Stimulated activated CD4-positive, alpha-beta T cell treated with anti-CD3 and anti-CD28 coated beads, Interleukin-2, amount 100 ng/mL, for 24 hours (primary cell): ENCODE measurements at places on chromosomes 11 and 22.

DNA sequence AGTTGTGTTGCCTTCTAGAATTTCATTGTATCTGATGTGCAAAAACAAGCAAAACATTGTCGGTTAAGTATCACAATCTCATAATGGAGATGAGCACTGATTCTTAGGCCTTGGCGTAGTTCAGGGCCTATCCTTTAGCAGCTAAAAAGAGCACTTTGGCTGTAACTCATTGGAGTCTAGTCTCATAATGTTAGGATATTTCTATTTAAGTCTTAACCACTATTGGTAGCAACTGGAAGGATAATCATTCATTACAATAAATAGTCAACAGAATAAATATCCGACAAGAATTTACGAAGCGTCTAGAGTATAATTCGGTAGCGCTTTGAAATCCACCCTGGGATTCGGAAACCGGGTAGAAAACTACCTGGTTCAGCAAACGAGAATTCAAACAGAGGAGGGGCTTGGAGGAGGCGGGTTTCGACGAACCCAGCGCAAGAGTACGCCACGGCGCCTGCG lies 461 bp upstream of the EED start:
- peak; percentile 89 for DNase-seq

GRCh38 chr22:30481711-30482110 lies 9.9 kb upstream of the SEC14L3 start:
- no peak for DNase-seq

GRCh38 chr11:107683807-107684206 lies 28.0 kb downstream of the SLN start:
- no peak for DNase-seq

DNA sequence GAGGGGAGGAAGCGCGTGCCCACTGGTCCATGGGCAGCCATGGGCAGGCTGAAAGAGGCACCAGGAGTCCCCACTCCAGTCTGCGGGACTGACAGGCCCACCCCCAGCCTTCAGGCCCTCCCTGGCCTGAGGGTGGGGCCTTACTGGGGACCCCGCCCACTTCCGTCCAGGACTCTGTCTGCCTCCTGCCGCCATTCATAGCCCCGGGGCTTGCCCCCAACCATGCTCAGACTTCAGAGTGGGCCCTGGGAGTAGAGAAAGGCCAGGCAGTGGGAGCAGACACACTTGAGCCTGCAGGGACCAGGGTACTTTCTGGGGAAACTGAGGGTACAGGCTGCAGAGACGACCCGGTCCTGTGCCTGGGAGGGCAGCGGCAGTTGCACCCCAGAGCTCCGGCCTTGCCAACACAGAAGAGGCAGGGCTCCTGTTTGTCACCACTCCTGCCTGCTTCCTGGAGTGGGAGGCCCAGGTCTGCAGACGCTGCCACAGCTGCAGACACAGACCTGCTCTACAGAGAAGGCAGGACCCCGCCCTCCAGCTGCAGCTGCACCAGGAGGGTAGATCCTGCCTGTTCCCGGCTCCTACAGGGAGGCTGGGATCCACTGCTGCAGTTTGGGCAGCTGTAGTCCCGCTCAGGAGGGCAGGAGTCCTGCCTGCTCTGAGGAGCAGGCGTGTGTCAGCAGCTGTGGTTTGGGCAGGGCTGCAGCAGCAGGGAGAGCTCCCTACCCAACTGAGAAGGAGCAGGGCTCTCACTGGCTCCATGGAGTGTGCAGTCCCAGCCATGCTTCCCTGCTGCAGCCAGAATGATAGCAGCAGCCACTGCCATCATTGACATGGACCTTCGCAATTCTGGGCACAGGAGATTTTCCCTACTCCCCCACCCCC lies 387.9 kb upstream of the ANO3 start:
- DNase-seq, result no peak

GRCh38 chr11:133835593-133836548 lies 9.4 kb downstream of the SPATA19 start:
- no peak for DNase-seq

GRCh38 chr11:3775736-3776406 lies 21.5 kb downstream of the NUP98 start:
- no peak for DNase-seq

DNA sequence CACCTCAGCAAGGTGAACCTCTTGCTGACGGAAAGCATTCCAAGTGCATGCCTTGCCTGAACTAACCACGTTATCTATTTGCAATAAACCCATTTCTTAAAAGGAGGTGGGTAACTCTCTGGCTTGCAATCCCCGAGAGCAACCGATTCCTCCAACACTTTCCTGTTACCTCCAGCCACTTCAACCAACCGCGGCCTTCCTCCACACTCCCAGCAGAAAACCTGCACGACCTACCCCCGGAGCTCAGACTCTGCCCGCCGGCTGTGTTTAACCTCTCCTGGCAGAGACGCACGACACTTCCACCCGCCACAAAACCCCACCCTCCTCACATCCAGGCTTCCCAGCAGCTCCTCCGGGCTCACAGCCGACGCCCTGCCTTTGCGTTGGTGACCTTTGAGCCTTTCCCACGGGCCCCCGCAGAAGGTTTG lies 708 bp downstream of the SCO2 start:
- no peak for DNase-seq

GRCh38 chr11:106410902-106411301 lies 333.4 kb downstream of the AASDHPPT start:
- no peak for DNase-seq

DNA sequence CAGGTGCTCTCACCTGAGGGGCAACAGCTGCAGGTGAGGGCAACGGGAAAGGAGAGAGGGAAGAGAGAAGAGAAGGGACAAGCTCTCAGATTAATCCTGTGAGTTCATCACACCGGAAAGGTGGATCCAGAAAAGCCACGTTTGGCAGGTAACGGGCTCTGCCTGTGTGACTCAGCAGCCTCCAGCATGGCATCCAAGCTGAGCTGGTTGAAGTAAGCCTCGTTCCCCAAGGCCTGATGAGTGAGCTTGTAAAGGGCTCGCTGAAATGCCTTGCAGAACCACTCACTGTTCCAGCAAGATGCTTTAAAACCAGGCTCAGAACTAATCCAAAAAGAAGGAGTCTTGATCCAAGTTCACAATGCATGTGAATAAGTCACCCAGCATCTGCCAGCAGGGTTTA lies 206.9 kb upstream of the TMEM45B start:
- no peak for DNase-seq

- DNase-seq, result no peak
Observed at GRCh38 chr22:35749808-35750207, 32.1 kb downstream of the APOL5 start.

GRCh38 chr22:42459287-42460063 lies 27.3 kb upstream of the NFAM1 start:
- no peak for DNase-seq

DNA sequence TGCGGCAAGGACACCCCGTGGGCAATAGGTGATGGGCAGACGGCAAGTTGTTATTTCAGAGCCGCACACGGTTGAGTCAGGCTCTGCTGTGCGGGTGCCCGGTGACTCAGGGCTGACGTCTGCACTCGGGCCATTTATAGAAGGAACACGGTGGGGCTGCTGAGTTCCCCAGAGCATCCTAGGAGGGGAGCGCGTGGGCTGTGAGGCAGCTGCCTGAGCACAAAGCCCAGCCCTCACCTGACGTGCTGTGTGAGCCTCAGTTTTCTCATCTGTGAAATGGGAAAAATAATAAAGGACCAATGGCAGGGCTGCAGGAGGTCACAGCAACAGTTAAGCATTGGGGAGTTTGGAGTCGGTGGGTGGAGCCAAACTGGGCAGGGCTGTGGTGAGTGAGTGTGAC lies 11.3 kb upstream of the RHOD start:
- no peak for DNase-seq

DNA sequence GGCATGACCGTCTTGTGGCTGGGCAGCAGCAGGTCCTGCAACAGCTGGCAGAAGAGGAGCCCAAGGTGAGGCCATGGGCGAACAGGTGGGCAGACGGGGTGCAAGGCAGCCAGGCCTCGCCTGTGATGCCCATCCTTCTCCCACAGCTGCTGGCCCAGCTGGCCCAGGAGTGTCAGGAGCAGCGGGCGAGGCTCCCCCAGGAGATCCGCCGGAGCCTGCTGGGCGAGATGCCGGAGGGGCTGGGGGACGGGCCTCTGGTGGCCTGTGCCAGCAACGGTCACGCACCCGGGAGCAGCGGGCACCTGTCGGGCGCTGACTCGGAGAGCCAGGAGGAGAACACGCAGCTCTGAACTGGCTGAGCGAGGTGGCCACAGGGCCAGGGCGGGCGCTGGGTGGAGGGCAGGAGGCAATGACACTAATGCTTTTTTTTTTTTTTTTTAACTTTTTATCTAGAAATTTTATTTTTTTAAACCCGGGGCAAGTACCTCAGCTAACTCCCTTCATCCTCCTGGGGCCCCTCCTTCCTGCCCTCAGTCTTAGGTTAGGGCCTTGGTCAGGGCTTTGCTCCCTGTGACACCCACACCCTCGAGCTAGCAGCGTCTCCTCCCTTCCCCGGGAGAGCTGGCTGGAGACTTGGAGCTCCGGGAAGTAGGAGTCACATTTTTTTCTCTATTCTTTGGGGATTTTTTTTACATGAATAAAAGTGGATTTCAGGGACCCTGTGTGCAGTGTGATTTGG lies 16.0 kb downstream of the PLCB3 start:
- no peak for DNase-seq

GRCh38 chr11:4202749-4203148 lies 108.2 kb downstream of the RRM1 start:
- DNase-seq, result no peak

- no peak for DNase-seq
Observed at GRCh38 chr11:134905517-134905916, 493.5 kb upstream of the B3GAT1 start.

DNA sequence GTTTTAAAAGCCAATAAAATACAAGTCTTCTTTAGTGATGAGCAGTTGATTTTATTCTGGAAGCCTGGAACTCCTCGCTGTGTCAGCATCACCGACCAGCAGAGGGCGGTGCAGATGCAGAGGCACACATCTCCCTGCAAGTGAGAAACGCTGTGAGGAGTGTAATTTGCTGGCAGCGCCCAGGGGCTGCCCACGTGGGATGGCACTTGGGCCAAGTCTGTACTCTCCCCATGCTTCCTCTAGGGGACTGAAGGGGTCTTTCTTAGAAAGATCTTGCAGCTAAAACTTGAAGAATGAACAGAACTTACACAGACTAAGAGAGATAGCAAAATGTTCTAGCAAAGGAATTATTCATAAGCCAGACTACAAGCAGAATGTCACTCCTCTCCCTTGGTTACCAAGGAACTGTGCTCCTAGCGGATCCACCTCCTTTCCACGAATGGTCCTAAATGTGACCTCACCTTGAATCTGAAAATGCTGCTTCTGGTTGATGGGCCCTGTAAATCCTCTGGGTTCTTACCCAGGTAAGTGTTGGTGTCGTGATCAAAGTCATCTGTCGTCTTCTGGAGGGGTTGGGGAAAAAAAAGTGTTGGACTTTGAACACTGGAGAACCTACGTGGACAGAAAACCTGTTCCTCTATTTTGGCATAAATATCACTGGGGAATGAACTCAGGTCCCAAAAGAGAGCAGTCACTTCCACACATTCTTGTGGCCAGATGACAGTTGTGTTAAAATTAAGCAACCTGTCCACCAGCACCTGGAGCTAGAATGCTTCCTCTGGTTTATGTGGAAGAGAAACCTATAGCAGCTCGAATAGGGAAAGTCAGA lies 31.8 kb downstream of the CNTF start:
- peak; percentile 86 for DNase-seq

GRCh38 chr11:120147094-120147949 lies 9.4 kb upstream of the TRIM29 start:
- DNase-seq, result no peak

DNA sequence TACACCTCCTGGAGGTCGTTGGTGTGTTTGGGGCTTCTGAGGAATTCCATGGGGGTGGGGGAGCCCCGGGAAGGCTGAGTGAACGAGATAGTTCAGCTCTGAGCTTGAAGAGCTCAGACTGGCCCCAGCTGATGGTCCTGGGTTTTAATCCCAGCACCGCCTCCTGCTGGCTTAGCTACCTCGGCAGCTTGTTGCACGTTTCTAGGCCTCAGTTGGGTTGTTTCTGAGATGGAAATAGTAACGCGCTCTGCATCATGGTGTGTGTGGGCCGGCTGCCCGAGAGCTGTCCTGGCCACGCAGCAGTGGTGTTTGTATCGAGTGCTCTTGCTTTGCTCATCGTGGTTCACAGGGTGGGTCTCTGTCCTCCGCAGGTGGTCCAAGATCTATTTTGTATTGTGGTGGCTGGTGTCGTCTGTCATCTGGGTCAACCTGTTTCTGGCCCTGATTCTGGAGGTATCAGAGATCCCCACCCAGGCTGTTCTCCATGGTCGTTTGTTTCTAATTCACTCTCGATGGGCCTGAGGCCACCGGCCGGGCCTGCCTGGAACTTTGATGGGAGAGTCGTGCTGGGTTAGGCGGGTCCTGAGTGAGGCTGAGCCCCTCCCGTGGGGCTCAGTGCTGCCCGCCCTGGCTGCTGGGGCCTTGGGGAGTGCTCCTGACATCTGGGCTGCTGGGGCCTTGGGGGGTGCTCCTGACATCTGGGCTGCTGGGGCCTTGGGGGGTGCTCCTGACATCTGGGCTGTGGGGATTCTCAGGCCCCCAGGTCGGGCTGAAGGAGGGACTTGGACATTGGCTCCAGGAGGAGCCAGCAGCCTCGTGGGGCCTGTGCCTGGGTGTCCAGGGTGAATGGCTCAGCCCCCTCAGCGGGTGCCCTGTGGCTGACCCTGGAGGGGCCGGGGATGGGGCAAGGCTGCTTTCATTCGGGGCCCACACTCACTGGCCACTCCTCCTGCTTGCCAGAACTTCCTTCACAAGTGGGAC lies 37.7 kb downstream of the TPCN2 start:
- no peak for DNase-seq

DNA sequence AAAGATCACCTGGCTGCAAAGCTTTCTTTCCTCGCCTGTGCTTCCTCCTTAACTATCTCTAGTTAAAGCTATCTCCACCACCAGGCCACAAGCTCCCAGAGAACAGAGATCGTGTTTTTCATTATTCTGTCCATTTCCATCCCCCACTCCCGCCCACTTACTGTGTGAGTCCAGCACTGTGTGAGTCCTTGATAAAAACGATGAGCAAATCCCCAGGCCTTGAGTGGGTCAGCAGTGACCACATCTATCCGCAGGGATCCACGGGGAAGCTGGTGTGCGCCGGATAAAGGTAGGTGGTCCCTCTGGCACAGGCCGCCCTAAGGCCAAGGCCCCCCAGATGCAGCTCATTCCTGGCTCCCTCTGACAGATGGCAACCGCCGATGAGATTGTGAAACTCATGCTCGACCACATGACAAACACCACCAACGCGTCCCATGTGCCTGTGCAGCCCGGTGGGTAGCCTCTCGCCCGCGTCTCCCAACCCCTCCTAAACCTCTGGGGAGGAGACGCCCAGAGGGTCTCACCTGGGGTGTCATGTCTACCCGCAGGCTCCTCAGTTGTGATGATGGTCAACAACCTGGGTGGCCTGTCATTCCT lies 9.3 kb downstream of the TKFC start:
- no peak for DNase-seq

DNA sequence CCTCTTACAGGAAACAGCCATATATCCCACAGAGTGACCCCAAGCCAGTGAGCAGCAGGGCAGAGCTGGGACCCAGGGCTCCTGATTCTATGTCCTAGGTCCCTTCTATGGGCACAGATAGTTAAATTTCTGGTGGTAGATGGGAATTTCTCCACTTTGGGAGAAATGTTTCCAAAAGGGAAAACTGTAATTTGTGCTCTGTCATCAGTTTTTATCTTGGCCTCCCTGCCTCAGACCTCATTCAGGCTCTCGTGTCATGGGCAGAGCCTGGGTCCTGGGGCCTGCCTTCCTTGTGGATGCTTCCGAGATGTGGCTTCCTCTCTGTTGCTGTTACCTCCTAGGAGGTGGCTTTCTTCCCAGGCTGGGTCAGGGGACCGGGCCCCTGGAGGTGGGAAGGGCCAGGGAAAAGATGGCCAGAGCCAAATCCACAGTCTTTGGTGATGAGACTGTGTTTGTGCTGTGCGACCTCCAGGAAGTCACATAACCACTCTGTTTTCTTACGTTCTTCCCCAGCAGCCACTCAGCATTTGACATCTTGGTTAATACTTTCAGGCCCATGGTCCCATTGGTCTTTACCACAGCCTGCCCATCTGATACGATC lies 8.6 kb downstream of the LRRC32 start:
- no peak for DNase-seq
